ENCODE measurements at places on chromosomes 6 and 20.

- peak; percentile 37 for DNase-seq
Observed at GRCh38 chr20:49880177-49880576, 35.2 kb downstream of the SPATA2 start.

GRCh38 chr20:43979576-43980105 is 65.0 kb downstream of the TOX2 start:
- no peak for DNase-seq

DNA sequence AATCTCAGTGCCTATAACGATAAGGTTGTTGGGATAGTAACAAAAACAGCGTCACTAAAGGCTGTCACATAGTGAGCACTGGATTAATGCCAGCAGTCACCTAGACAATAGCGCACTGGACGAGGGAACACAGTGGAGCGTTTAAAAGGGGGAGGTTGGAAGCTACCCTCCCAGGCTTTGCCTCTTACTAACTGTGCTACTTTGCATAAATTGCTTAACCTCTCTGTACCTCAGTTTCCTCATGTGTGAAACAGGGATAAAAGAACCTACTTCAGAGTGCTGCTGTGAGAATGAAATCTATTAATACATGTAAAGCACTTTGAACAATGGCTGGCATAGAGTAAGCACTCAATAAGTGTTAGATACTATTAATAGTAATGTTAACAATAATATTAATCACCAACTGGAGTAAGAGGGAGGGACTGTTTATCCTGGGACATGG is 10.5 kb downstream of the BCL2L1 start:
- peak; percentile 66 for DNase-seq

DNA sequence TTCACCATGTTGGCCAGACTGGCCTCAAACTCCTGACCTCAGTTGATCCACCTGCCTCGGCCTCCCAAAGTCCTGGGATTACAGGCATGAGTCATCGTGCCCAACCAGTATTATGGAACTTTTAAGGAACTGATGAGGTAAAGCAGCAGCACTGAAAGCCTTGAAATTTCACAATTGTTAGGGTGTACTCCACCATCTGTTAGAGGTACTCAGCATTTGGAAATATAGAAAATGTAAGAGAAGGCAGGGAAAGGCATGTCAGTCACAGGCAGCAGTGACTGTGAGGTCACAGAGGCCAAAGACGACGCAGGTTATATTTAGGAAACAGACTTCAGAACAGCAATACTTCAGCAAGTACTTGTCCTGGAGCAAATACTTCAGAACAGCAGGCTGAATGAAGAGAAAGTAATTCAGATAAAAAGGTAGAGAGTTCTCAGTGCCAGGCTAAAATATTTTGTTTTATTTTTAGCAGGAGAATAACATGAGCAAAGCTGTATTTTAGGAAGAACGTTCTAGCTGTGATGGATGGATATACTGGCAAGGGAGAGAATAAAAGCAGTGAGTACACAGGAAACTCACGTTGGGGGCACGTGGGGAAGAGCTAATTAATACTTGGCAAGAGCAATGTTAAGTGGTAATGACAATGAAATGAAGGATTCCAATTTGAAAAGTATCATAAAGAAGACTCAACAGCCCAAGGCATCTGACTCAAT is 67.2 kb downstream of the DTNBP1 start:
- DNase-seq, result peak; percentile 38

Data from cardiac fibroblast (primary cell).